ENCODE measurements at places on chromosomes 16 and 17.

GRCh38 chr16:19179546-19180490, 11.8 kb downstream of the SYT17 start:
- no peak for DNase-seq

GRCh38 chr17:50169121-50169764, 3.4 kb downstream of the SGCA start:
- DNase-seq: no peak

GRCh38 chr17:3730881-3731429, 7.3 kb downstream of the HASPIN start:
- no peak for DNase-seq

GRCh38 chr16:62548095-62548494, 511.9 kb upstream of the CDH8 start:
- DNase-seq: no peak

- no peak for DNase-seq
Measured at GRCh38 chr17:7177954-7178477, 1.2 kb downstream of the ASGR1 start.

GRCh38 chr16:2686912-2687507, 4.7 kb downstream of the KCTD5 start:
- DNase-seq: no peak

DNA sequence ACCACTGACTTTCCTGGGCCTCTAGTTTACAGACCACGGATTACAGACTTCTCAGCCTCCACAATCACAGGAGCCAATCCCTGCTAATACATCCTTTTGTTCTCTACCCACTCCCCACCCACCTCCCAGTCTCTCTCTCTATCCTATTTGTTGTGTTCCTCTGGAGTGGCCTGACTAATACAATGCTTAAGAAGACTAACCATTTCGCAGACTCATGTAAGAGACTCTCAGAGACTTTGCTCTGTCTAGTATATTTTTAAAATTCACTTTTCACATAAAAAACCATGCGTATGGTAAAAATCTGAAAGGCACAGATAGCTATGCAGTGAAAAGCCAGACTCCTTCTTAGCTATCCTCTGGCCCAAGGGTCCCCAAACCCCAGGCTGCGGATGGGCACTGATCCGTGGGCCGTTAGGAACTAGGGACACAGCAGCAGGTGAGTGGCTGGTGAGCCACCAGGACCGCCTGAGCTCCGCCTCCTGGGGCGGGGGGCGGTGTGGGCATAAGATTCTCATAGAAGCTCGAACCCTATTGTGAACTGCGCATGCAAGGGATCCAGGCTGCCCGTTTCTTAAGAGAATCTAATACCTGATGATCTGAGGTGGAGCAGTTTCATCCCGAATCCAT, 7.6 kb downstream of the PIK3R6 start:
- DNase-seq: no peak

DNA sequence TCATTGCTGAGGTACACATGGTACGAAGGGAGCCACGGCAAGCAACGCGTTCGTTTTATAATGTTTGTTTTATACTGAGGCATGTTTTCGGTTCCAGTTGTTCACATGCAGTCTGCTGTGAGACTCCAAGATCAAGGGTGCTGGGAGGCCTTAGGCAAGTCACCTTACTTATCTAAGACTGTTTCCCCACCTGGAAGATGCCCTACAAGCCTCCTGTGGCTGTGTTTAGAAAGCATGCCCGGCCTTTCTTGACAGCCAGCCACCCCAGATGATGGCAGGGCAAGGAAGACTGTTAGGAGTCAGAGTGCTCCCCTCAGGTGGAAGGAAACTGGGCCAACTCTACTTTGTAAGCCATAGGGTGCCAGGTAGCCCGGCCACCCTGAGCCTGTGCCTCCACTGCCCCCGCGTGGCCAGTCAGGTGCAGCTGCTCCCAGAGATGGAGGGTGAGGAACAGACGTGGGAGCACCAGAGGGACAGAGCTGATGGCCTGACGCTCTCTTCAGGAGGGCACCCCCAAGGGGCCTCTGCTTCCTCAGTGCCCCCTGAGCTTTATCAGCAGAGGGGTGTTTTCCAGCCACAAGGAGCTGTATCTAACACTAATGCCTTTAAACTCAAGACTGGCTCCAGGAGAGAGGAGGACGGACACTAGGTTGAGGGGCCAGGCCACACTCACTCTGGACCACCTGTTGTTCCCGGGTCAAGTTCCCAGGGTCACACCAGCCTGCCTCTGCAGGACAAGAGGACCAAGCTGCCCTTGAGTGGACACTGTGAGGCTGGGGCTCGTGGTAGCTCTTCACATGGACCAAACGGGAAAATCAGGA, 5.4 kb downstream of the NAT9 start:
- DNase-seq: no peak

GRCh38 chr17:10652984-10653659, 4.0 kb downstream of the MYH3 start:
- DNase-seq: no peak

DNA sequence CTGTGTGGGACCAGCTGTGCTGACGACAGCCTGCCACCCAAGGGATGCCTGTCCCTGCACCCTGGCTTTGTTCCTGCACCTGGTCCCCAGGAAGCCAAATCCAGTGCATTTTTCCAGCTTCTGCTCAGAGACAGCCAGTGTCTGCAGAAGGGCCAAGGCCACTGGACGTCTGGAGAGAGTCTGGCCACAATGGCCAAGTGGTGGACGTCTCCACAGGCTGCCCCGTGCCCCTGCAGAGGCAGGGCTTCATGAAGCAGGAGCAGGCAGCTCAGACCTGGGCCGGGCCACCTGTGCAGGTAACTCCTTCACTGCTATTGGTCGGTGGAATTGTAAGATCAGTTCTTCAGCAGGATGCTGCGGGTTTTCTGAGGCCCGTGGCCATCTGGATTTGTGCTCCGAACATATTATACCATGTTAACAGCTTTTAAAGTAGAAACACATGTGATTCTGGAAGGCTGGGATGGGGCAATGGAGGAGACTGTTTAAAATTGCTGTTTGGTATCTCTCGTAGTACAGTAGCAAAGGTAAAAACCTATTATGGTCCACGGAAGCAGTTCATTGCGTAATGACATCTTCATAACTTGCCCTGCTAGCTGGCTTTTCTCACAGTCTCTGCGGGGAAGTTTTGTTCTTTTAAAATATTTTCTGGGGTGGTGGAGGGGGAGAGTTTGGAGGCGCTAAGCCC, 185.3 kb downstream of the CCDC182 start:
- no peak for DNase-seq

DNA sequence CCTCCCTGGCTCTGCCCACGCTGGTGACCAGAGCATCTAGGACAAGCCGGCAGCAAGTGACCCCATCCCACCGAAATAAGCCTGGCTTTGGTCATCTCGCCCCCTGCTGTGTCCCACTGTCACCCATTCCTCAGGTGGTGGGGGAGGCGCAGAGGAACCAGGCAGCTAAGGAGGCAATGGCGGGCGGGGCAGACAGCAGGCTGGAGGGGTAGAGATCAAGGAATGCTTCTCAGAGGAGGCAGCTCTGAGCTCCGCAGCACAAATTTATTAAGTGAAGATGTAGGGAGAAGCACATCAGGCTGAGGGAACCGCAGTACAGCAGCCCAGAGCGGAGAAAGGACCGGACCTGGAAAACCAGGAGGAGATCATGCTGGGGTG, 7.5 kb upstream of the KREMEN2 start:
- no peak for DNase-seq

GRCh38 chr16:82134846-82135245, 35.2 kb downstream of the MPHOSPH6 start:
- no peak for DNase-seq

GRCh38 chr17:83153681-83154310, 74.4 kb downstream of the METRNL start:
- no peak for DNase-seq

DNA sequence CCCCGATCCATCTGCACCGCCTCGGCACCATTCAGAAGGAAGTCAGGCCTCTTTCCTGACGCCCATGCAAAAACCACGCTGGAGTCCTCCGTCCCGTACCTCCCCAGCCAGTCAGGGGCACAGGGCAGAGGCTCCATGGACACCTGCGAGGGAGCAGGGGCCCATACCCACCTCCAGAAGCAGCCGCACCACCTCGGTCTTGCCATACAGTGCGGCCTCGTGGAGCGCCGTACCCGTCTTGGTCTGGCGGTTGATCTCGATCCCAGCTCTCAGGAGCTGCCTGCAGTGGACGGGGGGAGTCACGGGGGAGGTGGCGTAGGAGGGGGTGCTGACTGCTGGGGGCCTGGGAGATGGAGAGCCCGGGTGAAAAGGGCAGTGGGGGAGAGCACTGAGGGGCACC, 9.2 kb downstream of the CASKIN2 start:
- DNase-seq: no peak

DNA sequence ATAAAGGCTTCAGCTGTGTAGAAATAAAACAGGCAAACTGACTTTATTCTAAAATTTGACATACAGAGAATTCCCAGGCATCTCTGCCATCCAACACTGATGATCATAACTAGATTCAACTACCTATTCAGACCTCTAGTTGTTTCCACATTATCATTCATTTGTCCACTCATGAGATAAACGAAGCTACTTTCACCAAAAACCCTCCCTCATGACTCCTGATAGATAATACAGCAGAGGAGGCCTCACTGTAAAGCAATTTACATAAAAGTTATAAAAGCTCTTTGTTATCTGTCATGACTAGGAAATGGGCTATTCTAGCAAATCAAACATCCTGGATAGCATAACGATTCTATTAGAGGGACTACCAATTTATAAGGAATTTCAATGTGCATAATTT, 19.6 kb upstream of the RFFL start:
- no peak for DNase-seq

DNA sequence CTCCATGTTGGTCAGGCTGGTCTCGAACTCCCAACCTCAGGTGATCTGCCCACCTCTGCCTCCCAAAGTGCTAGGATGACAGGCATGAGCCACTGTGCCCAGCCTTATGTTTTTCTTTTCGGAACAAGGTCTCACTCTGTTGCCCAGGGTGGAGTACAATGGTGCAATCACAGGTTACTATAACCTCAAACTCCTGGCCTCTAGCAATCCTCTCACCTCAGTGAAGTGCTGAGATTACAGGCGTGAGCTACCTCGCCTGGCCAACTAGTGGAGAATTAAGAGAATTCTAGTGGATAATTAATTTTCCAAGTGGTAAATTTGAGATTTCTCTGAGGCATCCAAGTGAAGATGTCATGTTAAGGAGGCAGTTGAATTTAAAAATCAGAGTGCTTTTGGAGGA, 2.9 kb upstream of the FBXO47 start:
- DNase-seq: no peak

GRCh38 chr17:60857556-60858080, 180.0 kb downstream of the BCAS3 start:
- no peak for DNase-seq

DNA sequence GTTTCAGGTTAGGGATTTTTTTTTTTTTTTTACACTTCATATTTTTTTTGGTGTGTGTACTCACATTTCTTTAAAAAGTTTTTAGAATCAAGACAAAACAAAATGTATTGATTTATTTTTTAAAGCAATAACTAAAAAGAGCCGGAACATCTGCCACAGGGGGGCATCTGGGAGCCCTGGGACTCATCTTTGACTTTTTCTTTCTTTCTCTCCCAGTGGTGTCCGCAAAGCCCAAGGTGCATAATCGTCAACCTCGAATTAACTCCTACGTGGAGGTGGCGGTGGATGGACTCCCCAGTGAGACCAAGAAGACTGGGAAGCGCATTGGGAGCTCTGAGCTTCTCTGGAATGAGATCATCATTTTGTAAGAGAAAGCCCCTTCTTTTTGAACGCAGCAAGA, 36.3 kb downstream of the WWP2 start:
- no peak for DNase-seq

- no peak for DNase-seq
Measured at GRCh38 chr16:73150786-73151185, 102.9 kb upstream of the ZFHX3 start.

GRCh38 chr17:15260376-15261257, 4.5 kb downstream of the PMP22 start:
- peak; percentile 81 for DNase-seq

DNA sequence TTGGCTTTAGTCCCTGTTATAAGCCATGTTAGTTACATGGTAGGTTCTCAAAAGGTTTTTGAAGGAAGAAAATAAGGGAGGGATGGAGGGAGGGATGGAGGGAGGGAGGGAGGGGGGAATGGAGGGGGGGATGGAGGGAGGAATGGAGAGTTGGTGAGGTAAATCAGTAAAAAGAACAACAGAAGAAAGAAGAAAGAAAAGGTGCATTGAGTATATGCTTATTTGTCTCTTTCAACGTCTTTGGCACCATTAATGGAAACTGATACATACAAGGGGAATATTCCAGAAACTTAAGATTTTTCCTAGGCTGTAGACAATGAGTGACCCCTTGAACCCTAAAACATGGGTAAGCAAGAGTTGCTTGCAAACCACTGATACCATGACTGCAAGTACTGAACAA, 1056.3 kb downstream of the CDH11 start:
- no peak for DNase-seq

DNA sequence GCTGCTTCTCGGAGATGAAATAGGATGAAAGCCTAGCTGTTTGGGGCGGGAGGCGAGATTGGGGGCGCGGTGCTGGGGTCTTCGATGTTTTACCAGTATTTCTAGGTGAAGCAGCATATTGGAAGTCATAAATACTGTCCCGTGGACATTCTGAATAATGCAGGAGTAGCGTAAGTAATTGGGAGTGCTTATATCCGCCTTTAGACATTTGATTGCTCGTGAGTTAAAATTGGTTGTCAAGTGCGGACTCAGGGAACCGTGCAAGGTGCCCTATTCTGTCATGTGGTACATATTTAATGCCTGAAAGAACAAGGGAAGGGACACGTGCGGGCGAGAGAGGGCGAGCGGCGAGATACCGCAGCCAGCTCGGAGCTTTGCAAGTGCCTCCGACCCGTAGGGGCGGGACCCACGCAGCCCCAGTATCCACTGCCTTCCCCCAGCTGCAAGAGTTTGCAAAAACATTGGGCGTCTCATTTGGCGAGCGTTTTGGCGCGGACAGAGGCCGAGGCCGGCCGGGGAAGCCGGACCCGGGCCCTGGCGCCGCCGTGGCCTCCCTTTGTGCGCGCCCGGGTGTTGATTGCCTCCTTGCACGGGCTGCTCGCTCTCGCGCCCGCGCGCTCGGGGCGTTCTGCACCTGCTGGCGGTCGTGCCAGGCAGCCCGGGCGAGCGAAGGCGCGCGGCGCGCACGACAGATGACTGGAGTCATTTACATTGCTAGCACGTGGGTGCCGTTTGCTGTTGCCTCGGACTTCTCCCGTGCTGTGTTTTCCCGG, 849.8 kb upstream of the RBFOX1 start:
- DNase-seq: no peak

GRCh38 chr16:11788914-11789313, 8.1 kb downstream of the ZC3H7A start:
- no peak for DNase-seq

DNA sequence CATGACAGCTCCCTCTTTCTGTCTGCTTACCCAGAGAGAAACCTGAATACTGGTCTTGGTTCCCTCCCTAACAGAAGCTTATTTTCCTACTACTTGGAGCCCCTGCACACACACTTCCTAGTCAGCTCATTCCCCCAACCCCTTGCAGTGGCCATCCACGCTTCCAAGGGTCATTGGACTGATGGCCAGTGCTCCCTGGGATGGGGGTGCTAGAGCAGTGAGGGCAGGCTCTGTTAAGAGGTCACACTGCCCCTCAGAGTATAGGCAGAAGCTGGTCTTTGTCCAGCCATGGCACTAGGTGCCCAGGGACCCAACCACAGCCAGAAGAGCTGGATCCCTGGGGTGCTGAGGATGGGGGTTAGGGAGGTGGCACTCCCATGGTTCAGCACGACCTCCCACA, 12.5 kb downstream of the DRC3 start:
- no peak for DNase-seq

GRCh38 chr17:7249214-7249613, 2.3 kb downstream of the CTDNEP1 start:
- no peak for DNase-seq

Measured in left renal pelvis (tissue), 4 donors.